ENCODE measurements at places on chromosomes 7 and 10. TPM values are rescaled to one million over a fixed set of nuclear protein-coding genes. Genes with fewer than 3 reads are reported as not detected.

The PSD gene
- 2.3 TPM for total RNA-seq

The PBLD gene
- total RNA-seq = 4.9 TPM

The CRHR2 gene
- not detected for total RNA-seq

The SPDYE2 gene
- not detected for total RNA-seq

The AFAP1L2 gene
- total RNA-seq = 62.2 TPM

The CCDC146 gene
- total RNA-seq = 1.0 TPM

The GFRA1 gene
- 6.0 TPM for total RNA-seq

All from placental pericyte (primary cell).